SK-N-SH (cell line): ENCODE measurements at places on chromosomes 5 and 9. TPM values are rescaled to one million over a fixed set of nuclear protein-coding genes. Genes with fewer than 3 reads are reported as not detected.

DNA sequence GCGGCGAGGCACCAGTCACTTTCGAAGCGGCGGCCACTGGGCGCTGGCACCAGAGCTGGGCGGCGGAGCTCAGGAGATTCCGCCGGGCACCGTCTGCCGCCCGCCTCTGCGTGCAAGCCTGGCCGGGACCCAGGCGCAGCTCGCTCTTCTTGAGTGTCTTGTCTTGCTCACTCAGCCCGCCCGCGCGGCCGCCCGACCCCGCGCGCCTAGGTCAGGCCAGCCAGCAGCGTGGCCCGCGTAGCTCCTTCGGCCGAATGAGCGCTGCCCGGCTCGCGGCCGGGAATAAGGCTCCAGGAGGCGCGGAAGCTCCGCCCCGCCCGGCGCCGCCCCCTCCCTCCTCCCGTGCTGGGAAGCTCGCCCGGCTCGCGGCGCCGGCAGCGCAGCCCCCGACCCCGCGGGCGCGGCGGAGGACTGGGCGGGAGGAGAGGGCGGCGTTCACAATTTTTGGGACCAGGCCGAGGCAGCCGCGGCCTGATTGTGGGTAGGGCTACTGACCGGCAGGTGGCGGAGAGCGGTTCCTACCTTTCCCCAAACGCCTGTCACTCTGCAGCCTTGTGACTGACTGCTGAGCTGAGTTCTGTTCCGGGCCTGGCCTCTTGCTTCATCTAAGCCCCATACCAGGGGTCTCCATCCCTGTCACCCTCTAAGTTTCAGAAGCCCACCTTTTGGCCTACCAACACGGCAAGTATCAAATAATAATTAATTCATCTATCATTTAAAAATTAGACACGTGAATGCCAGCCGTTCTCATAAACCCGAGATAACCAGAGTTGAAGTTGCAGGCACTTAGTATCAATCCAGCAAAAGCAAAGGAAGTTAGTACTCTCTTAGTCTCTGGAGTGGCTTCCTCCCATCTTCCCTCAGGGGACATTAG is at the start of gene HBEGF:
HBEGF (minus strand) TSS at position 256 of the 874 bp plus-strand sequence. CDS start 275 bp downstream, outside the sequence.
- H3K27ac ChIP-seq, result peak within 1 kb of the TSS; percentile 55; the same call in 1 of the 2 replicates
- H3K36me3 ChIP-seq, result no peaks in the 10 kb centered on the region; the same call in 1 of the 2 replicates
- DNase-seq, result peak; percentile 96
- peak within 1 kb of the TSS; percentile 86 for H3K4me3 ChIP-seq
- H3K27me3 ChIP-seq, result no peaks in the 10 kb centered on the region
- H3K4me1 ChIP-seq, result peaks cover 32% of the 10 kb centered on the region

The TSSK1B gene
- polyA plus RNA-seq, result 0.05 TPM in 2 replicates

The LRRC26 gene
- polyA plus RNA-seq, result not detected in 2 replicates

- H3K4me1 ChIP-seq, result no peaks in the 10 kb centered on the region; the same call in 1 of the 2 replicates
- no peak for DNase-seq
- peaks cover 51% of the 10 kb centered on the region; the same call in 1 of the 2 replicates for H3K36me3 ChIP-seq
- no peaks in the 10 kb centered on the region for H3K27me3 ChIP-seq
- H3K4me3 ChIP-seq, result no peak overlapping the region
These were observed 8.2 kb upstream of the TOR4A start for GRCh38 chr9:137269231-137269772.

DNA sequence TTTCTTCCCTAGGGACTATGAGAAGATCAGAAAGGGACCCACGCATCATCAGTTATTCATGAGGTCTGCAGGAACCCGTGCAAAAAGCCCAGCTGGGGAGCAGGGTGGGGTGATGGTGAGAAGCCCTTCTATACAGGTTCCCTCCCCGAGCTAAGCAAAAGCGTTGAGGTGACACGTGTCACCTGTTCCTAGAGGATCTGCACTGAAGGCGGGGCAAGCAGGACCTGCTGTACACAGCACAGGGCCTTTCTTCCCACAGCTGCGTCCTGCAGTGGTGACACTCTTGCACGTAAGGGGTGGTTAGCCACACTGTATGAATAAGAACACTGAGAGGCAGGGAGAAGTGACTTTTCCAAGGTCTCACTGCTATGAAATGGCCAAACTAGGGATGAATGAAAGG is 37.2 kb upstream of the SH3PXD2B start:
- H3K4me1 ChIP-seq, result no peaks in the 10 kb centered on the region; the same call in 1 of the 2 replicates
- no peaks in the 10 kb centered on the region; the same call in 1 of the 2 replicates for H3K27me3 ChIP-seq
- DNase-seq, result no peak
- no peaks in the 10 kb centered on the region for H3K36me3 ChIP-seq
- no peak overlapping the region for H3K27ac ChIP-seq

- H3K4me1 ChIP-seq, result no peaks in the 10 kb centered on the region
- no peaks in the 10 kb centered on the region for H3K27me3 ChIP-seq
- no peaks in the 10 kb centered on the region for H3K36me3 ChIP-seq
- DNase-seq, result no peak
- H3K4me3 ChIP-seq, result no peak overlapping the region
- no peak overlapping the region for H3K27ac ChIP-seq
These were observed 538.2 kb downstream of the CCDC171 start for GRCh38 chr9:16090907-16091629.

DNA sequence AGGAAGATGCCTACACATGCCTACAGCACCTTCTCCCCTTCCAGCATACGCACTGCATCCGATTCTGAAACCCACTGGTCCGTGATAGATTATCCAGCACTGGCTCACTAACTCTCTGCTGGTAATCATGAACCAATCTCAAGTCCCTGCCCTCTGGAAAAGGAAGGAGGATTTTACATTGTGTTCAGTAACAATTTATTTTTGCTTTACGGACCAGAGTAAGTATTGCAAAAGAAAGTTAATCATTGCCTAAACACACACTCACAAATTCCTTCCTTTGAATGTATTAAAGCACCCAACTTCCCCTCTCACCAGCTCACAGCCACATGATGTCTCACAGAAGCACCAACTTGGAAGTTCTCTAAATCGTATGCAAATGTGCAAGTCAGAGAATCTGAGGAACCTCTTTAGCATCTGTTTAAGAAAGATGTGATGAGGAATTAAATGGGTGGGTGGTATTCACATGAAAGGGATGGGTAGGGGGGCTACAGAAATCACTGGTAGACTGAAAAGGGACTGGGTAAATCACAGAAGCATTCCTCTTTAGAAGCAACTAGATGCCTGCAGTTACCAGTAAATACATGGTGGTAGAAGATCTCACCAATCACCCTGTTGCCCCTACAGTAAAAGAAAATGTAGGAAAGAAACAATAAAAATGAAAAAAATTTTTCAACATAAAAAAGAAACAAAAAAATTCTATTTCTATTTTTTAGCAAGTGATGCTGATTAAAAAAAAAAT is 8.4 kb downstream of the GNAQ start:
- peaks cover 30% of the 10 kb centered on the region for H3K4me1 ChIP-seq
- DNase-seq, result no peak
- H3K4me3 ChIP-seq, result 0 out of 2 replicates have a peak overlapping the region, but pooled peaks have one; percentile 10
- H3K27me3 ChIP-seq, result no peaks in the 10 kb centered on the region
- 0 out of 2 replicates have a peak, but pooled peaks cover 3% of the 10 kb centered on the region for H3K36me3 ChIP-seq

DNA sequence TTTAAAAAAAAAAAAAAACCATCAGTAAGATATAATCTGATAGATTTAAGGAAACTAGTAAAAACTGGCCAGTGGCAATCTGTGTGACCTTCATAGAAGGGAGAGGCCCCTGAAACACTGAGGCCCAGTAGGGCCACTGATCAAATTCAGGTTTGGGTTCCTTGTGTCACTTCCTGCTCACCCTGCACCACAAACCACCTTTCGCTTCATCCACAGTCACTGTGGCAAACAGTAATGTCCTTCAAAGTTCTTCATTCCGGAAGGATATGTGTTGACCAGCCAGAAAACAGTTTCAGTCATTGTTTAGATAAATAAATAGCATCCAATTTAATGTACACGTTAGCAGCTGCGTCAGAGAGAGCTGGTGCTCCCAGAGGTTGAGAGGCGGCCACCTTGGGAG is 222.1 kb downstream of the CFAP90 start:
- no peaks in the 10 kb centered on the region for H3K4me1 ChIP-seq
- no peaks in the 10 kb centered on the region for H3K36me3 ChIP-seq
- no peaks in the 10 kb centered on the region; the same call in 1 of the 2 replicates for H3K27me3 ChIP-seq

- no peak for DNase-seq
- H3K36me3 ChIP-seq, result no peaks in the 10 kb centered on the region
- no peaks in the 10 kb centered on the region; the same call in 1 of the 2 replicates for H3K4me1 ChIP-seq
- H3K27ac ChIP-seq, result no peak overlapping the region
These were observed 113.9 kb upstream of the ADAMTSL1 start for GRCh38 chr9:18360005-18360404.

GRCh38 chr9:9645006-9645405 is 967.8 kb downstream of the PTPRD start:
- peaks cover 5% of the 10 kb centered on the region for H3K4me1 ChIP-seq
- no peak for DNase-seq
- no peak overlapping the region for H3K27ac ChIP-seq
- no peaks in the 10 kb centered on the region for H3K36me3 ChIP-seq

GRCh38 chr5:142674531-142675469 is 11.1 kb downstream of the FGF1 start:
- peaks cover 19% of the 10 kb centered on the region; the same call in 1 of the 2 replicates for H3K4me1 ChIP-seq
- no peaks in the 10 kb centered on the region for H3K27me3 ChIP-seq
- H3K4me3 ChIP-seq, result no peak overlapping the region
- no peak for DNase-seq
- H3K36me3 ChIP-seq, result no peaks in the 10 kb centered on the region
- no peak overlapping the region for H3K27ac ChIP-seq

DNA sequence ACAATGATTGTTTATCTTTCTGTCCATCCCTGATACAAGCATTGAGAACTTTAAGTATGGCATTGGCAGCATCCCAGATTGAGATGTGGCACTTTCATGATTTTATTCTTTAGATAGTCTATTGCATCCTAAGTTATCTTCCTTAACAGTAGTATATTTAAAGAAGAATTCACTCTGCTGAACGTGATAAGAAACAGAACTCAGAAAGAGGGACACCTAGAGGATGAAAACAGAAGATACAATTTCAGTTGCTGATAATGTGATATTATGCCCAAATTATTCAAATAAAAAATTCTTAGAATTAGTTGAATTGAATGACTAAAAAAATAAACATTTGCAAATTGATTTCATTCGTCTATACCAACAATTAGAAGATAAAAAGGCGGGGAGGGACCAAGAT is 218.1 kb upstream of the DMRTA1 start:
- H3K4me1 ChIP-seq, result no peaks in the 10 kb centered on the region
- H3K27ac ChIP-seq, result no peak overlapping the region
- H3K36me3 ChIP-seq, result peaks cover 5% of the 10 kb centered on the region
- H3K4me3 ChIP-seq, result no peak overlapping the region
- no peaks in the 10 kb centered on the region for H3K27me3 ChIP-seq

DNA sequence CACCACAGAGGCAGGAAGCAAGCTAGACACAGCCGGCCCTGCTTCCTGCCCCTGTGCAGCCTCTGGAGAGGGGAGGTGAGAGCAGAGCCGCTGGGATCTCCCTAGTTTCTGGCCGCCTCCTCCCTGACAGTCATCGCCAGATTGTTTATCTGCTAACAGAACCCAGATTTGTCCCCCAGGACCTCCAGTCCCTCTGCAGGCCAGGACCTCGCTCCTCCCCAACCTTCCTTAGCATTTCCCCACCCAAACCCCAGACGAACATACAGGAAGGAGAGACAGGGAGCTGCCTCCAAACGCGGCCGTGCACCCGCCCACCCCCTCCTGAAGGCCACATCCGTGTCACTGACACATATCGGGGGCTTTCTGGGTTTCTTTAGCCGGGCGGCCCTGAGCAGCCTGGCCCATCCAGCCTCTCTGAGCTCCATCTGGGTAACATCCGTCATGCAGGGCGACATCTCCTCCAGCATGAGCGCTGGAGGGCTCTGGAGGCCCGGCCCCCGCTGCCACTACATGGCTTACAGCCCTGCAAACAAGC is 47.5 kb downstream of the DBH start:
- DNase-seq, result peak; percentile 93
- peak overlapping the region; percentile 97 for H3K27ac ChIP-seq
- peaks cover 66% of the 10 kb centered on the region for H3K4me1 ChIP-seq
- H3K27me3 ChIP-seq, result no peaks in the 10 kb centered on the region
- H3K4me3 ChIP-seq, result no peak overlapping the region
- H3K36me3 ChIP-seq, result no peaks in the 10 kb centered on the region

The PCDH12 gene
- 0.02 and 0.08 TPM in 2 replicates for polyA plus RNA-seq

The TAS2R1 gene
- not detected in 2 replicates for polyA plus RNA-seq

The BTNL8 gene
- polyA plus RNA-seq, result not detected in 2 replicates

DNA sequence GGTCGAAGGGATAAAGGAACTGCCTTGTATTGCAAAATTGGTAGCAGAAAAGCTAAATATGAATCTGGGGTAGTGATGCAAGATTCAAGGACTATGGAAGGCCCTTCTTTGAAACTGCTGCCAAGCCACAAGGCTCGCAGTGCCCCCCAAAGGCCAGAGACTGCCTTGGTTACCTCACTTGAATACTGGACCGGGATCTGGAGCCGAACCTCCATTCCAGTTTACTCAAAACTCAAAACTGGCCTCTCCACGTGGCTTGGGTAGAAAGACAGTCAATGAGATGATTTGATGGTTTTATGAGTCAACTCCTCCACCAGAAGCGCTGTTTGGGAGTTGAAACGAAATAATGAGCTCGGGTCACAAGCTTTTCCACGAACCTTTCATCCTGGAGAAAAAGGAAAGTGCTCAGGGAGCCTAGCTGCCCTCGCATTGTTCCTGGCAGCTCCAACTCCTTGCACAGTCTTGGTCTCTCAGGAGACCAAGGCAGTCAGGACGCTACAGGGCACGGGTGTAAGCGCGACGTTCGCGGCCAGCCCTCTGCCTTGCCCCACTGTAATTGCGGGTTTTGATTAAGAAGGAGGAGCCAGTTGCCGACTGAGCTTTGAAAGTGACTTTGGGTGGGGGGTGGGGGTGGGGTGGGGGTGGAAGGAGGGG is 2.8 kb downstream of the ST8SIA4 start:
- peaks cover 37% of the 10 kb centered on the region for H3K27me3 ChIP-seq
- no peaks in the 10 kb centered on the region for H3K4me1 ChIP-seq
- peak overlapping the region; percentile 56 for H3K4me3 ChIP-seq
- no peak overlapping the region; the same call in 1 of the 2 replicates for H3K27ac ChIP-seq

GRCh38 chr9:131442351-131442750 is 48.5 kb downstream of the PRRC2B start:
- peaks cover 82% of the 10 kb centered on the region for H3K36me3 ChIP-seq
- no peak overlapping the region for H3K4me3 ChIP-seq
- H3K27ac ChIP-seq, result no peak overlapping the region
- DNase-seq, result no peak
- no peaks in the 10 kb centered on the region for H3K4me1 ChIP-seq

DNA sequence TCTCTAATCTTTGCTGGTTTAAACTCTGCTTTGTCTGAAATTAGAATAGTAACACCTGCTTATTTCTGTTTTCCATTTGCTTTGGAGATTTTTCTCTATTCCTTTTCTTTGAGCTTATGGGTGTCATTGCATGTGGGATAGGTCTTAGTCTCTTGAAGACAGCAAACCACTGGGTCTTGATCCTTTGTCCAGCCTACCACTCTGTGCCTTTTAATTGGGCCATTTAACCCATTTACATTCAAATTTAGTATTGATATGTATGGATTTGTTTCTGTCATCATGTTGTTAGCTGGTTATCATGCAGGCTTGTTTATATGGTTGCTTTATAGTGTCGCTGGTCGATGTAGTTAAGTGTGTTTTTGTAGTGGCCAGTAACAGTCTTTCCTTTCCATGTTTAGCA is 914.7 kb downstream of the MAT2B start:
- H3K27ac ChIP-seq, result no peak overlapping the region
- H3K27me3 ChIP-seq, result no peaks in the 10 kb centered on the region
- H3K4me1 ChIP-seq, result no peaks in the 10 kb centered on the region
